ENCODE measurements at places on chromosomes 2 and 18. TPM values are rescaled to one million over a fixed set of nuclear protein-coding genes. Genes with fewer than 3 reads are reported as not detected.

TRIM43 gene
- not detected for total RNA-seq

KIDINS220 gene
- 29.6 TPM for total RNA-seq

BCL2 gene
- 66.6 TPM for total RNA-seq

DNA sequence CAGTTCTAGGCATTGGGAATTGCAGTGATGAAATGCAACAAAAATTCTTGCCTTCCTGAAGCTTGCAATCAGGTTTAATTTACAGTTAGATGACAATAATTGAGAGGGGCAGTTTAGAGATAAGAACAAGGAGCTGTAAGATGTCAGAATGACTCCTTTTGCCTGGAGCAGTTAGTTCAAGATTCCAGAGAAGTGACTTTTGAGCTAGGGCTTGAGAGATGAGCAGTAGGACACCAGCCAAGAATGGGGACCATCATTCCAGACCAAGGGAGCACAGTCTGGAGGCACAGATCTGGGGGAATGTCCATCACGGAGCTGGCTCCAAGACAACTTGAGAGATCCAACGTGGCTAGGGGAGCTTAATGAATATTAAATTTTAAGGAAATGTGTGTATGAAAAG lies 26.8 kb downstream of the CACNB4 start:
- DNase-seq, result no peak

DNA sequence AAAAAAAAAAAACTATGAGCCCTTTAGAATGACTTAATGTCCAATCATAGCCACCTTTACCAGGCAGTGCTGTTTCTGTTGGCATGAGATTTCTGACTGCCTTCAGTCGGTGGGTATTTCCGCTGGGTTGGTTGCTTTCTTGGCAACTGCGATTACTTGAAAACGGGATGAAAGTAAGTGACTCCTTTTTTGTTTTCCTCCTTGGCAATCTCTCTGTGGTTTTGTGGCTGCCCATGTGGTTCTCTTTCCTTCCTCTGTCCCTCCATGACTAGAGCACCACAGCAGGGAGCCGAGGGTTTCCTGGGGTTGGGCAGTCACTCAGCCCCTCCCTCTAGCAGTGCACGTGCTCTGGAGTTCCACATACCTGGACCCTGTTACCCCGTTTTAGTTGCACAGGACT lies 112.1 kb downstream of the KLHL29 start:
- no peak for DNase-seq

DNA sequence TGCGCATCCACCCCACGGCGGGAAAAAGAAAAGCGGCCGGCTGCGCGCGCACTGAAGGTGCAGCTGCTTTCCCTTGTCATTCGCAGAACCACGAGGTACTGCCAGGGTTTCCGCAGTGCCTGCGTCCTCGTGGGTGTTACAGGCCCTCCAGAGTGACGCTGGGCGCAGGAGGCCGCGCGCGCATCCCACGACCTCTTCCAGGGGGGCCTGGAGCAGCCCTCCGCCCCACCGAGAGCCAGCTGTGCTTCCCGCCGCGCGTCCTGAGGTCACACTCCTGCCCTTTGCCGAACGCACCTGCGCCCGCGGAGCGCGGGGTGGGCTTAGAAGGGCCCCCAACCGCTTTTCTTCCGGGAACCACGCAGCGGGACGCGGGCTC lies 378 bp upstream of the IAH1 start:
- peak; percentile 68 for DNase-seq

DNA sequence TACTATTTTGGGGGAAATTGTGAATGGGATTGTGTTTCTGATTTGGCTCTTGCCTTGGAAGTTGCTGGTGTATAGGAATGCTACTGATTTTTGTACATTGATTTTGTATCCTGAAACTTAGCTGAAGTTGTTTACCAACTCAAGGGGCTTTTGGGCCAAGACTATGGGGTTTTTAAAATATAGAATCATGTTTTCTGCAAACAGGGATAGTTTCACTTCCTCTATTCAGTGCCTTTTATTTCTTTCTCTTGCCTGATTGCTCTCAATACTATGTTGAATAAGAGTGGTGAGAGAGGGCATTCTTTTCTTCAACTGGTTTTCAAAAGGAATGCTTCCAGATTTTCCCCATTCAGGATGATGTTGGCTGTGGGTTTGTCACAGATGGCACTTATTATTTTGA lies 1383.8 kb upstream of the ACVR2A start:
- DNase-seq, result no peak

GRCh38 chr2:26634636-26635230 lies 6.4 kb downstream of the CIB4 start:
- DNase-seq, result no peak

DNA sequence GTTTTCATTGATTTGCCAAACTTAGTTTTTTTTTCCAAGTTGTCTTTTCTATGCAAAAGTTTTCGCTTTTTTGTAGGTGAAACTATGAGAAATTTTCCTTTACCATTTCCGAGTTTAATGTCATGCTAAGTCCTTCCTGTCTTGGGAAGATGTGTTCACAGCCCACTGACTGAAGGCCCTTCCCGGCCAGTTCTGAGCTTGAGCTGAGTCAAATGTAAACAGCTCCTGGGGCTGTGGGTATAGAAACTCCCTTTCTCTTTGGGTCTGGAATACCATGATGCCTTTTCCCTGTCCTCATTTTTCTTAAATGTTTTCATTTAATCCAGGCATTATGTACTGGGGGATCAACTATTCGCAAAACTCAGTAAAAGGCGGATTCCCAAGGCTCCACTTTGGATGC lies 69.8 kb upstream of the IL1R1 start:
- no peak for DNase-seq

DNA sequence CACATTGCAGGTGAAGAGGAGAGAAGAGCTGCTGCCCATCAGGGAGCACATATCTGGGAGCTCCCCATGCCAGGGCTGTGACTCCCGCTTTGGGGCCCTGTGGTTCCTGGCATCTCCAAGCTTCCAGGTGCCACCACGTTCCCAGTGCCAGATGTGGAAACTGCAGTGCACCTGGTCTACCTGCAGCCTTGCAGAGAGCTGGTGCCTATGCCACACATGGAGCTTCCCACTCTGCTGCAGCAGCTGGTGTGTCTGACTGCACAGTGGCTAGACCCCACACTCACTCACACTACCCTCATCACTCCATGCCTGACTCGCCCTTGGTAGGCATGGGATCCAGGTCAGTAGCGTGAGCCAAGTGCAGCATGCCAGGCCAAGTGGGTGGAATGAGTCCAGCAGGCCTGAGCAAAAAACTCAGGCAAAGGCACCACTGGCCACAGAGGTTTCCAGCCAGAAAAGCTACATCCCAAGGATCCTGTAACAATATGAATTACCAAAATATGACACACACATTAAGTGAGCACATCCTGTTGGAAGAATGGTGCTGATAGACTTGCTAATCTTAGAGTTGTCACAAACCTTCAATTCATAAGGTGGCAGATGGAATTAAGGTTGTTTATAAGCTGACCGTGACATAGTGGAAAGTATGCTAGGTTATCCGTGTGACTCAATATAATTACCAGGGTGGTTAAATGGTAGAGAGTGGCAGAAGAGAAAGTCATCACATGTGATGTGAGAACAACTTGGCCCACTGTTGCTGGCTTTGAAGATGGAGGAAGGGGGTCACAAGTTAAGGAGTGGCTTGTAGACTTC lies 150.9 kb downstream of the EHBP1 start:
- no peak for DNase-seq

GRCh38 chr2:199206536-199206935 lies 251.2 kb downstream of the SATB2 start:
- no peak for DNase-seq

DNA sequence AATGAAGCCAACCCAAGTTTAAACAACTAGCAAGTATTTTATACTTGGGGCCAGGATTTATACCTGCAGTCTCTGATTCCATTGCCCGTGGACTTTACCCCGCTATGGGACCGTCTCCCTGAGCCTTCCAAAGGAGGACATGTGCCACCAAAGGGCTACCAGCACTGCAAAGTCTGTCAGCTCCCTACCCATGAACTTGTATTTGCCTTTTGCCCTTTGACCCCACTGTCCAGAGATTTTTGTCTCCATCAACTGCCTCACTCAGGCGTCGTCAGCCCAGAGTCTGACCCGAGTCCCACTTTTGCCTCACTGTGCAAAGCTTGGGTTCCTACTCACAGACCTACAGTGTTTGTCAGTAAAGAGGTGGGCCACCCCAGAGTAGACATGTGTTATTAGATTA lies 40.6 kb downstream of the B3GNT2 start:
- DNase-seq, result no peak

GRCh38 chr2:214801068-214801467 lies 8.4 kb downstream of the BARD1 start:
- DNase-seq, result no peak

DNA sequence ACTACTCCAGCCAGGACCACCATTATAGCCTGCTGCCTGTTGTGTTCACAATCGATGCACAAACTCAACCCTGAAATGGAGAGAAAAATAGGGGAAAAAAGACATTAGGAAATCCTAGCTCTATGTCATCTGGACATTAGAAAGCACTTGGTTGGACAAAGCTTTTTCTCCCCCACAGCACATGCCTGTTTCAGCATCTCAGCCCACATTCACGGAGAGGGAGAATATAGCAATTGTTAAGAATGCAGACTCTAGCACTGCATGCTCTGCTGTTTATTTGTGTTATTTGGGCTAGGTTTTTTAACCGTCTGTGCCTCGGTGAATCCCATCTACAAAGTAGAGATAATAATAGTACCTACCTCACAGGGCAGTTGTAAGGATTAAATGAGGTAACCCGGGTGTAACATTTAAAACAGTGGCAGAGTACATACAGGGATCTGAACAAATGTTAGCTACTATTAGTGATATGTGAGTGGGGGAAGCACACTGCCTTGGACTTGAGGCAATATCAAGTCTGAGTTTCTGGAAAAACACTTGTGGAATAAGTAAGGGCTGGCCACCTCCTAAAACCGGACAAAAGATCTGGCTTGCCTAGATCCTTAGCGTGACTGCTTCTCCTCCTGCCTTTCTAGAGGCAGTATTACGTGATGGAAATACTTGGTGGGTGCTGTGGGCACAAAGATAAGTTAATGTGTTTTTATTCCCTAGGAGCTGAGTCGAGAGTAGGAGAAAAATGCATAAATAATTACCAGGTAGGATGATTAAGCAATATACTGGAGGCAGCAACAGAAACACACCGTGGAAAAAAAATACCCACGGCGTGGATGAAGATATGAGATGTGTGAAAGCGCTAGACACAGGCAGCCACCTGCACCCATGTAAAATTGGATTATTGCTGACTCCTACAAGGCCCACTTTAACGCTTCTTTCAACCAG lies 1.0 kb upstream of the PPP1CB start:
- peak; percentile 29 for DNase-seq

GRCh38 chr2:12068796-12069538 lies 322.5 kb downstream of the LPIN1 start:
- no peak for DNase-seq

GRCh38 chr2:85913884-85914881 lies 25.4 kb upstream of the ST3GAL5 start:
- no peak for DNase-seq

DNA sequence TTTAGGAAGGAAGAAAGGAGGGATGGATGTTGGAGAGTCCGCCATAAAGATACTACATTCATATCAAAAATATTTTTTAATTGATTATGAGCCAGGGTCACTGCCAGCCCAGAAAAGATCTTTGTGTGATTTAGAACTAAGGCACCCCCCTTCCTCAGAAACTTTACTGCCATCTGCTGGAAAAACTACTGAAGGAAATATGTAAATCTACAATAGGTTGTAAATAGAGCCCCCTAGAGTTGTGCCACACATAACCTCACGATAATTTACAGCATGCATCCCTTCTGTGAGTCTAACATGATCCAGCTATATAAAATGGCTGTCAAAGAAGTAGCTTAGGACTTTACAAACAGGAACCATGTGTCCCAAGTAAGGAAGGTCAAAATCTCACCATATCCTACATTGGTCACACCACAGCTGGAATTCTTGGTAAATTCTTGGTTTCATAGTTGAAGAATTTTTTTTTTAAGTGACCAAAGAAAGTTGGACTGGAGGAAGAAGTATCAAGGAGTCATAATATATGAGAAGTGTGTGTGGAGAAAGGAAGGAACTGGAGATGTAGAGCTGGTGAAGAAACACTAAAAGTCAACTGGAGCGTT lies 152.5 kb downstream of the CYP26B1 start:
- no peak for DNase-seq

DNA sequence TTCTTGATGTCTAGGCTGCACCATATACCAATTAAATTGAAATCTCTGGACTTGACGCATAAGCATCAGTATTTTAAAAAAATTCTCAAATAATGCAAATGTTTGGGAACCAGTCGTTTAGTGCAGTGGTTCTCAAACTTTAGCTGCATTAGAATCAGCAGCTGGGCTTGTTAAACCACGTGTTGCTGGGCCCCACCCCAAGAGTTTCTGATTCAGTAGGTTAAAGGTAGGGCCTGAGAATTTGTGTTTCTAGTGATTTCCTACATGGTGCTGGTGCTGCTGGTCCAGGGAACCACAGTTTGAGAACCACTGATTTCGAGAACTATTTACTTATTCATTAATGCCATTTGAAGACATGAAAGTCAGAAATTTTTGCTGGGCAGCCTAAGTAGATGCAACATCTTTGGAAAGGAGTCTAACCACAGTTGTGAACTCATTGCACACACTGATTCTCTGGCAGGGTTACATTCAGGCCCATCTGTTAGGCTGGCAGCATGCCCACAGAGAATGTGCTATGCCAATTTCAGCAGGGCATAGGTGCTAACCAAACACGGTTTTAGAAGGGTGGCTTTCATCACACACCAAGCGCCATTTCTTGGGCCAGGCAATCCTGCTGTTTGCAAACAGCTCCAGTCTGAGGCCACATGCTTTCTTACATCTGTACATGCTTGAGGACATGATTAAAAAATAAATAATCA lies 26.4 kb upstream of the ATP5MC3 start:
- DNase-seq, result no peak

DNA sequence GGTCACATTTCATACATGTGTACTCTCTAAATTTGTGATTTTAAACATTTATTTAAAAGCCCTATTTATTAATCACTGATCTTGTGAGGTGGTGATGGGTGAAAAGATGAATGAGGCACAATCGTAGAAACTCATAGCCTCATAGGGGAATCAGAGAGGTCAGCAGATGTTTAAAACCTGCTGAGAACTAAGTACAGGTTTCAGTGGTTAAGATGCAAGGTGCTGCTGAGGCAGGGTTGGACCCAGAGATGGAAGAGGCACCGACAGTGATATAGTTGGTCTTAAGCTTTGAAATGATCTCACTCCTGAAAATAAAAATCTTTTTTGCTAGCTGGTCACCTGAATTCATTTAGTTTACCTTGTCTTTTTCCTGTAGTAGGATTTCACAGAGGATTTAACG lies 49.6 kb downstream of the LINC00305 start:
- no peak for DNase-seq

GRCh38 chr2:95380280-95380679 lies 22.2 kb upstream of the FAHD2A start:
- DNase-seq, result no peak

GRCh38 chr2:41123341-41123740 lies 671.5 kb upstream of the SLC8A1 start:
- DNase-seq, result no peak

- DNase-seq, result no peak
These were observed 19.6 kb upstream of the REV1 start for GRCh38 chr2:99509387-99509786.

Data from activated T-cell treated with anti-CD3 and anti-CD28 coated beads, Interleukin-2, amount 50 U/mL, for 4 hours (primary cell).